ENCODE measurements at places on chromosomes 13 and 19. TPM values are rescaled to one million over a fixed set of nuclear protein-coding genes. Genes with fewer than 3 reads are reported as not detected.

DNA sequence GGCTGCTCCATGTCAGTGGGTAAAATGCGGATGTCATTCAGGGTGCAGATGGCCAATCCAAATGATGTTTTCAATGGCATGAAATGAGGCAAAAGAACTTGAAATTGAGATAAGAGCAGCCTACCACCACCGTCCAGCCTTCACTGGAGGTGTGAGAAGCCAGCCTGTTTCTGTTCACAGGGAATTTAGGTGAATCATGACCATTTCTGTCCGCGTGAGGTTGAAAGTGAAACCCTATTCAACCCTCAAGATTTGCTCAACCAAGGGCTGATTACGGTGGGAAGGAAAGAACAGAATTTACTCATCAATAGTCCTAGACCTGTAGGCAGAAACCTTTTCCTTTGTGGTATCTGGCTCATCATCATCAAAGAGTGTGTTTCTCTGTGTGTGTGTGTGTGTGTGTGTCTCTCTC, 370.7 kb downstream of the COG6 start:
- H3K36me3 ChIP-seq = no peaks in the 10 kb centered on the region
- no peak overlapping the region for H3K4me3 ChIP-seq
- H3K27me3 ChIP-seq = no peaks in the 10 kb centered on the region
- no peak overlapping the region for H3K27ac ChIP-seq
- peaks cover 17% of the 10 kb centered on the region for H3K4me1 ChIP-seq

GRCh38 chr13:100541897-100542825, 46.4 kb downstream of the GGACT start:
- H3K4me1 ChIP-seq = peaks cover 3% of the 10 kb centered on the region
- no peak overlapping the region for H3K27ac ChIP-seq
- no peaks in the 10 kb centered on the region for H3K27me3 ChIP-seq
- DNase-seq = no peak

DNA sequence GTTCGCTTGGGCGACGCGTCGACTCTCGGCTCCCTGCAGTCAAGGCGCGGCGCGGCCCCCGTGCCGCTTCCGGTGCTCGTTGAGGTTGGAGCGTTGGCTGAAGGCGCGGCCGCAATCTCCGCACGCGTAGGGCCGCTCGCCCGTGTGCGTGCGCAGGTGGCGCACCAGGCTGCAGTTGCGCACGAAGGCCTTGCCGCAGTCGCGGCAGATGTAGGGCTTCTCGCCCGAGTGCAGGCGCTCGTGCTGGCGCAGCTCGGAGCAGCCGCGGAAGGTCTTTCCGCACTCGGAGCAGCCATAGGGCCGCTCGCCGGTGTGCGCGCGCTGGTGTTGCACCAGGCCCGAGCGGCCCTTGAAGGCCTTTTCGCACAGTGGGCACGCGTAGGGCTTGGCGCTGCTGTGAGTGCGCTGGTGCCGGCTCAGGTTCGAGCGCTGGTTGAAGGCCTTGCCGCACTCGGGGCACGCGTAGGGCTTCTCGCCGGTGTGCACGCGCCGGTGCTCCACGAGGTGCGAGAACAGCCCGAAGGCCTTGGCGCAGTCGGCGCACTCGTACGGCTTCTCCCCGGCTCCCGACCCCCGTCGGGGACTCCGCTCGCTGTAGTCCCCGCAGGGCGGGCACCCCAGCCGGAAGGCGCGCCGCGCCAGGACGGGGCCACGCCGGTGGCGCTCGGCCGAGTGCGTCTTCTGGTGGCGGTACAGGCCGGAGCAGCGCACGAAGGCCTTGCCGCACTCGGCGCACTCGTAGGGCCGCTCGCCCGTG, 5.3 kb upstream of the ZNF497 start:
- H3K4me1 ChIP-seq = peaks cover 18% of the 10 kb centered on the region
- H3K27ac ChIP-seq = no peak overlapping the region
- H3K36me3 ChIP-seq = no peaks in the 10 kb centered on the region

- H3K4me3 ChIP-seq = no peak overlapping the region
- no peak overlapping the region for H3K27ac ChIP-seq
- H3K36me3 ChIP-seq = no peaks in the 10 kb centered on the region
- no peaks in the 10 kb centered on the region for H3K27me3 ChIP-seq
- peaks cover 46% of the 10 kb centered on the region for H3K4me1 ChIP-seq
- DNase-seq = no peak
Measured at GRCh38 chr19:11563532-11563931, 4.5 kb upstream of the ELOF1 start.

GRCh38 chr19:33812388-33813330, 16.0 kb downstream of the KCTD15 start:
- no peak overlapping the region for H3K27ac ChIP-seq
- H3K4me1 ChIP-seq = no peaks in the 10 kb centered on the region
- H3K36me3 ChIP-seq = no peaks in the 10 kb centered on the region
- no peaks in the 10 kb centered on the region for H3K27me3 ChIP-seq
- DNase-seq = no peak

- H3K27me3 ChIP-seq = no peaks in the 10 kb centered on the region
- DNase-seq = no peak
- peak overlapping the region; percentile 63 for H3K27ac ChIP-seq
Measured at GRCh38 chr19:3985643-3986259, 488 bp upstream of the EEF2 start.

GRCh38 chr13:48165063-48165462, 67.9 kb upstream of the ITM2B start:
- H3K27me3 ChIP-seq = no peaks in the 10 kb centered on the region
- H3K27ac ChIP-seq = no peak overlapping the region
- H3K36me3 ChIP-seq = no peaks in the 10 kb centered on the region
- H3K4me1 ChIP-seq = peaks cover 6% of the 10 kb centered on the region

GRCh38 chr13:46598820-46599180, 45.8 kb downstream of the LRCH1 start:
- peak overlapping the region; percentile 57 for H3K27ac ChIP-seq
- peaks cover 92% of the 10 kb centered on the region for H3K4me1 ChIP-seq
- no peaks in the 10 kb centered on the region for H3K36me3 ChIP-seq
- peak overlapping the region; percentile 5 for H3K4me3 ChIP-seq

- H3K4me1 ChIP-seq = peaks cover 39% of the 10 kb centered on the region
- peak; percentile 35 for DNase-seq
- H3K27ac ChIP-seq = peak overlapping the region; percentile 73
- H3K4me3 ChIP-seq = peak overlapping the region; percentile 77
- H3K27me3 ChIP-seq = no peaks in the 10 kb centered on the region
Measured at GRCh38 chr19:18587962-18588610, 512 bp upstream of the REX1BD start.

DNA sequence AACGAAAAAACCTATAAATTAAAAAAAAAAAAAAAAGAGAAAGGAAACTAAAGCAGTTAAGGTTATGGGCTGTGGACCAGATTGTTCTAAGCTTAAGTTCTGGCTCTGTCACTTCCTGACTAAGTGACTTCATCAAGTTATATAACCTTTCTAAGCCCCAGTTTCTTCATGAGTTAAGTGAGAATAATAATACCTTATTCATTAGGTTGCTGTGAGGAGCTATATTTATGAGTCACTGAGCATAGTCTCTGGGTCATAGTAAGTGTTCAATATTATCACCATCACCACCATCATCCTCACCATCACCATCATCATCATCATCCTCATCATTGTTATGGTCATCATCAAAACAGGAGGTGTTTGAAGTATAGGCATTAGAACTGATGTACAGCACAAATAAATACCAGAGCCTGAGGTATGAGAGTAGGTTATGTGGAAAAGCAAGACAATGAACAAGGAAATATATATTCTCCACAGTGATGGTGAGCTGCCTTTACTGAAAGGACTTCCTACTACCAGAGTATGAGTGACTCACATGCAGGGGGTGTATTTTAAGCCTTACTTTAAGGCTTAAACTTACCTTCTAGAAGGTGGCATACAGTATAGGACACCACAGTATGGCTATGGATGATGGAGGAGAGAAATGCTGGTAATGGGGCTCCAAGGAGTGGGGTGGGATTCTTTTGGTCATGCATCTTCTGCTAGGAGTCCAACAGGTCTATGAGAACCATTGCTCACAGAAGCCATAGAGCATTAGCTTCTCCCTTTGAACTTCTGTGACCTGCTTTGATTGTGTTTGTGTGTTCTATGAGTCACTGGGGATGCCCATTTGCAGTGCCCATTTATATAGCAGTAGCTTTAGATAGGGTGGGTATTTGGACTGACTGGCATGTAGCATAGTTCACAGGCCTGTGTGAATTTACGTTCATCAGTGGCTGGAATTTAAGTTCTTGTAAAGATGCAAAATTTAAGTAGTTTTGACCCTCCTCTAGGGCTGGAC, 104.4 kb downstream of the KLF5 start:
- no peak overlapping the region for H3K27ac ChIP-seq
- H3K4me1 ChIP-seq = no peaks in the 10 kb centered on the region
- no peak for DNase-seq
- no peak overlapping the region for H3K4me3 ChIP-seq

DNA sequence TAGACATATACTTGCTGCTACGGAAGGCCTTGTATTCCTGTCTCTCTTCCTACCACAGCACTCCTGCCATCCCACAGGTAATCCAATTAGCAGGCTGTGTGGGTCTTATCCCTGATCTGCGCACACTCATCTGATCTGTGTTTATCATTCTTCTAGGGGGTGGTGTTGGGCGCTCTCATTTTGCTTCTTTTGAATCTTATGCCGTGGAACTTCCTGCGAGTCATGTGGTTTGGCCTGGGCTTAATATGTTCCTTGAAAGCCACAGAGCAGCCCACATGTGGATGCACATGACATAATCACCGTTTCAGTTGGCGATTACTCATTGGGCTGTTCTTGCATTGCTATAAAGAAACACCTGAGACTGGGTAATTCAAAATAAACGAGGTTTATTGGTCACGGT, 7.5 kb downstream of the RASA3 start:
- no peak for DNase-seq
- no peak overlapping the region for H3K27ac ChIP-seq
- H3K27me3 ChIP-seq = no peaks in the 10 kb centered on the region

- H3K36me3 ChIP-seq = peaks cover 18% of the 10 kb centered on the region
- H3K27me3 ChIP-seq = no peaks in the 10 kb centered on the region
- H3K27ac ChIP-seq = no peak overlapping the region
- peak; percentile 66 for DNase-seq
- no peak overlapping the region for H3K4me3 ChIP-seq
Measured at GRCh38 chr19:38932425-38933179, 1.9 kb downstream of the MRPS12 start.

- H3K27me3 ChIP-seq = peaks cover 3% of the 10 kb centered on the region
- H3K4me3 ChIP-seq = no peak overlapping the region
- DNase-seq = no peak
- H3K4me1 ChIP-seq = no peaks in the 10 kb centered on the region
Measured at GRCh38 chr13:39893808-39894207, 238.3 kb downstream of the COG6 start.

GRCh38 chr13:26425443-26426358, 131.8 kb upstream of the WASF3 start:
- no peak for DNase-seq
- H3K27ac ChIP-seq = no peak overlapping the region
- H3K4me3 ChIP-seq = no peak overlapping the region
- H3K27me3 ChIP-seq = no peaks in the 10 kb centered on the region
- H3K4me1 ChIP-seq = no peaks in the 10 kb centered on the region

DNA sequence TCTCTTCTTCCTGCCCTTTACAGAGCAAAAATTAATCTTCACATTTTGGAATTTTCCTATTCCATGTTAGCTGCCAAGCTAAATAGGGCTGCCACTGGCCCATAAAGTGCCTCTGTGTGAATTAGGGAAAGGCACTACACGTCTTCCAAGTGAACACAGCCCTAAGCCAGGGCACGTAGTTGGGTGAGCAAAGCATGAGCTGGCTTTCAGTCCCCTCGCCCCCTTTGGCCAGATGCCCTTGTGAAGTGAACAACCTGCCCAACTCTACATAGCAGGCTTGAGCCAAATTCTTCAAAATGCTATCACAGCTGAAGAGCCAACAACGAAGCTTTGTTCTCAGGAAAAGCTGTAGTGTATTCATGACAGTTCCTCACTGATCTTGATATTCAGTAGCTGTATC, 213.1 kb downstream of the OXGR1 start:
- H3K36me3 ChIP-seq = no peaks in the 10 kb centered on the region
- no peaks in the 10 kb centered on the region for H3K4me1 ChIP-seq
- H3K4me3 ChIP-seq = no peak overlapping the region
- no peak overlapping the region for H3K27ac ChIP-seq

- H3K4me1 ChIP-seq = no peaks in the 10 kb centered on the region
- no peaks in the 10 kb centered on the region for H3K27me3 ChIP-seq
- no peaks in the 10 kb centered on the region for H3K36me3 ChIP-seq
- DNase-seq = no peak
- no peak overlapping the region for H3K27ac ChIP-seq
- H3K4me3 ChIP-seq = no peak overlapping the region
Measured at GRCh38 chr13:60220072-60220471, 56.3 kb upstream of the DIAPH3 start.

- H3K36me3 ChIP-seq = no peaks in the 10 kb centered on the region
- no peak overlapping the region for H3K4me3 ChIP-seq
- H3K27ac ChIP-seq = no peak overlapping the region
- H3K27me3 ChIP-seq = no peaks in the 10 kb centered on the region
Measured at GRCh38 chr19:2375353-2376121, 15.5 kb downstream of the TMPRSS9 start.

GRCh38 chr13:48094404-48094780, 512 bp downstream of the MED4 start:
- DNase-seq = no peak
- H3K27me3 ChIP-seq = no peaks in the 10 kb centered on the region
- peak overlapping the region; percentile 89 for H3K27ac ChIP-seq
- H3K4me1 ChIP-seq = peaks cover 16% of the 10 kb centered on the region

The ZNF578 gene
- 5.6 TPM for total RNA-seq

The OR4F17 gene
- not detected for total RNA-seq

The BEST2 gene
- total RNA-seq = not detected

The PRX gene
- 3.5 TPM for total RNA-seq

The ZNF69 gene
- total RNA-seq = 2.1 TPM

The ARRDC5 gene
- total RNA-seq = 10.2 TPM

The NKG7 gene
- 2.6 TPM for total RNA-seq

The DNM2 gene
- total RNA-seq = 393 TPM

The CCNE1 gene
- 2.5 TPM for total RNA-seq

All from B cell (primary cell).